Kidney epithelial cell (primary cell): ENCODE measurements at places on chromosomes 11 and 22.

DNA sequence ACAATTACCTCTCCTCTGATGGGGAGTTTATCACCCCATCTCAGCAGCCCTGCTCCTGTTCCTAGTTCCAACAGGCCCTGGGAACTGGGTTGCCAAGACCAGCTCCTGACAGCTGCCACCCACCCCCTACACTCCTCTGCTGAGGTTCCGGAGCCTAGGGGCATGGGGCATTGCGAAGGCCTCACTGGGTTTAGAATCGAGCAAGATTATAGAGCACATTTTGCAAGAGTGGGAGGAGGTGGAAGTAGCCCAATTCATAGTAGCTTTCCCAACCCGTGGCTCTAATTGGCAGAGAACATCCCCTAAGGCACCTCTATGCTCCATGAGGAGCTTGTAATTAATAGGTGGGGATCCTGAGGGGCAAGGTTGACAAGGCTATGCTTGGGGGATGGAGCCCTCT lies 23.0 kb downstream of the MYEOV start:
- no peak for DNase-seq

- no peak for DNase-seq
Measured at GRCh38 chr11:31408201-31408600, 38.5 kb downstream of the DNAJC24 start.

DNA sequence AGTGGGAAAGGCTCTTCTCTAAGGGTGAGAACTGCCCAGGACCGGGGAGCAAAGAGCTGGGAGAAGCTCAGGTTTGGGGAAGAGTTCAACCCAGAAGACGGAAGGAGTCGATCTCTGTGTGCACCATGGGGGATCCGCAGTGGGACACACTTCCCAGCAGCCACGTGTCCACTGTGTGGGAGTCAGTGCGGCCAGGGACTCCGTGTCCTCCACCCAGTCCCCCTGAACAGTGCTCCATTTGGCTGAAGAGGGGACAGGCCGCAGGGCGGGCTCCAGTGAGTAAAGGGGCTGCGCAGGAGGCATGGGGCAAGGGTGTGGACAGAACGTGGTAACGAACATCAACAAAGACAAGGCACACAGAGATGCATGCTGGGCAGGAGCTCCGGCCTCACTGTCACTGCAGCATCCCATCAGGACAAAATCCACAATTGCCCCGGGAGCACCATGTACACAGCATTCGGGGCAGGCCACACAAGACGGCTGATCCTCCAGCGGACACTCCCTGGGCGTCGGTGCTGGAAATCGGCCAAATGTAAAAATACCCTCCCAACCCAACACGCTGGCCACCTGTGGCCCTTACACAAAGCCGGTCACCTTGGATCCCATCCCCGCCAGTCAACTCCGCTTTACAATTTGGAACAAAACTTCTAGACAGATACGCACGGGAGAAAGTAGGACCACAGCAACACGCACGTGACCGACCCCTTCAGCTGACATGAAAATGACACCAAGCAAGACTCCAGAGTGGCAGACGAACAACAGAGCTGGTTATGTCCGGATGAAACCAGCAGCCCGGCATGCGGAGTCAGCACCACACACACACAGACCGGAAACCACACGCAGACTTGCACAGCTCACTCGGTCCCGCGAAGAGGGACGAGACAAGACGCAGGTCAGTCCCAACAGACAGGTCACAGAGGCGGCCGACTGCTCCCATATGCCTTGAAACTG lies 366.8 kb downstream of the SHANK2 start:
- DNase-seq: no peak

DNA sequence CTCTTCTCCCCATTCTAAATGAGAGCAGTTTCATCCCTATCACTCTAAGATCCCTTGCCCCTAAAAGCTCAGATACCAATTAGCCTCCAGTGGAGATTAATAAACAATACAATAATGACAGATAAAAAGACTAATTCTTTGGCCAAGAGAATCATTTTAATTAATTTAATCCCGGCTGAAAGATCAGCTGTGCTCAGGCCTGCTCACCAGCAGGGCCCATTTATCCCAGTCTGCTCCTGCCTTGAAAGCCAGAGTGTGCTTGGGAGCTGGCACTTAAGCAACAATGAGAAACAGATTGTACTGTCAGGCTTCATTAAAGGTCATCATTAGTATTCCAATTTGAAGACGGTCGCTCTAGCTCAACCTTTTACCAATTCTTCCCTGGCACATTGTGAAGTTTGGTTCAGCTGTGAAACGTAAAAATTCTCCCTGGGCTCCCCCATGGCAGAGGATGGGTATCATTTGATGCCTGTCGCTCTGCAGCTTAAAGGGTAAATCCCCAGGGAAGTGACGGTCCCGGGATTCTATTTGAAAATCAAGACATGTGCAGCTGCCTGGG lies 36.1 kb upstream of the HTATIP2 start:
- no peak for DNase-seq

DNA sequence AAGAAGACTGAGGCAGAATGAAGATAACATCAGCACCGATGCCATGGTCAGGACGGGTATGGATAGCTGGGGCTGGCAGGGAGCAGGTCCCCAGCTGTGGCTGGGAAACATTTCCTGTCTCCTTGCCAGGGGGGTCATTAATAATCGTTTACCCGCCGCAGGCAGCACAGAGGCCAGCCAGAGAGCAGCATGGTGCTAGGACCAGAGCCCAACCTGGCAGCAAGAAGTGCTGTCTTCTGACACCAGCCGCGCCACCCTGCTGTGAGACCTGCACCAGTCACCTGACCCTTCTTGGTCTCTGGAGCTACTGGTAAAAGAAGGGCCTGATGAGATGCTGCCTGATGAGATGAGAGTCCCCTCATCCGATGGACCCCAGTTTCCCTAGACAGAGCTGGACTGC lies 36.3 kb downstream of the PDE2A start:
- DNase-seq: no peak

DNA sequence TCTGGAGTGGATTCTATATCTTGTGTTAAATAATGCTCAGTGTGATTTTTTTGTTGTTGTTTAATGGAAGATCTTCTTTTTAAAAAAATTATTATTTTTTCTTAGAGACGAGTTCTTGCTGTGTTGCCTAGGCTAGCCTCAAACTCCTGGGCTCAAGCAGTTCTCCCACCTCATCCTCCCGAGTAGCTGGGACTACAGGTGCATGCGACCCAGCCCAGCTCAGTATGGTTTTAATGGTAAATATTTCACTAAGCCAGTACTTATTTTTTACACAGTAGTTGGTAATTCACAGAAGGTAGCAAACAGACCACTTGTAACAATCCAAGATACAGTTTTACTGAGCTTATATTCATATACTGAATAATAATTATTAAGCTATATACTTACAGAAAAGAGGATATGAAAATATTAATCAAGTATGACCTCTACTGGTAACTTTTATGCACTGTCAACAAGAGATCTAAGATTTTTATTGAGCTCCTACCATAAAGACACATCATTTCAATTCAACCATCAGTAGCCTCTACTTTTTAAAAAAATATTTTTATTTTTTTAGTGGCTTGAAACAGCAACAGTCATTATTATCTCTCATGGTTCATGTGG lies 6.1 kb upstream of the CD59 start:
- DNase-seq: no peak

DNA sequence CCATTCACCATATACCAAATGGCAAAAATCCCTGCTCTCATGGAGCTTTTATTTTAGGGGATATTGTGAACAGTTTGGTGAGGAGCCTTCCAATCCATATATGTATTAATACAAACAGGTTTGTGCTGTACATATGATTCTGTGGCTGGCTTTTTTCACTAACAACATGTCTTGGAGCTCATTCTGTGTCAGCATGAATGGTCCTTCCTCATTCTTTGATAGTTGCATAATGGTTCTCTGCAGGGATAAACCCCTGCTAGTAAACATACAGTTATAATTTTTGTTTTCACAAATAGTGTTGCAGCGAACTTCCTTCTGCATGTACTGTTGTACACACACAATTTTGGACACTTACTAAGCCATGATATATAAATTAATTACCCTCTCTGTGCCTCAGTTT lies 8.3 kb downstream of the PRR5L start:
- no peak for DNase-seq

DNA sequence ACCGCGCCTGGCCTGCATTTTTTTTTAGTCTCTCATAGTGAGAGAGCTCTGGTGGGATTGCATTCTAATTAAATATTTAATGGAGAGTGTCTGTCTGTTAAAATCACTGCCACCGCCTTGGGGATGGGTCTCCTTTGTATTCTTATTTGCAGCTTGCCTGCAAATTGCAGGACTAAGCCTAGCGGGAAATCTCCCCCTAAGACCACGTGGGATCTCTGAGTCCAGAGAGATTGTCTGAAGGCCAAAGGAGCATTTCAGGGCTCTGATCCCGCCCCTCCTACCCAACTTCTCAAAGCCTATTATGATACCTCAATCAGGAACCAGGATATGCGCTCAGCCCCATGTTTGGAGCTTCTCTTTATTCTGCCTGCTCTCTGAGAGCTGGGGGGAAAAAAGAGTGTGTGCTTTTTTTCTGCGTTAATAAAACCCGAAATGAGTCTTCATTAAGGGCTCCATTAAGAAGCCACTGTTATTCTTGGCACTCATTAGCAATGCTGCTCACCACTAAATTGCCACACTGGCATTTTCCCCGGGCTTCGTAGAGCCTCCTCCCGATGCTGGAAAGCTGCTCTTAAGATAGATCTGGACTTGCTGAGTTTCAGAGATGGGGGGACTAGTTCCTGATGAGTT lies 92.9 kb upstream of the THY1 start:
- DNase-seq: no peak

DNA sequence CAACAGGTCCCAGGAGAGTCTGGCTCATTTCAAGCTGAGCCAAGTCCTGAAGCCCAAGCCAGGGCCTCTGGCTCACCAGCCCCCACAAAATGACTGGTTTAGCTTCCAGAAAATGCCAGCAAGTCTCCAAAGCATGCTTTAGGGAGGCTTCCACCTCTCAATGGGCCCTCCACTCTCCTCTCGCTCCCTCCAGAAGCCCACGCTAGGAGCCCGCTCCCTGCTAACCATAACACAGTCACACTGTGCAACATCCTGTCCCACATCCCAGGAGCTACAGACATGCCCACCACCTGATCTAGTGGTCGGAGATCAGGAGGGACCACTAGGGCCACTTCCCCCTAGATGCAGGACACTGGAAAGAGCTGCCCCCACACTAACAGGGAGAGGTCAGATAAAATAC lies 6.9 kb downstream of the SULT4A1 start:
- DNase-seq: no peak

DNA sequence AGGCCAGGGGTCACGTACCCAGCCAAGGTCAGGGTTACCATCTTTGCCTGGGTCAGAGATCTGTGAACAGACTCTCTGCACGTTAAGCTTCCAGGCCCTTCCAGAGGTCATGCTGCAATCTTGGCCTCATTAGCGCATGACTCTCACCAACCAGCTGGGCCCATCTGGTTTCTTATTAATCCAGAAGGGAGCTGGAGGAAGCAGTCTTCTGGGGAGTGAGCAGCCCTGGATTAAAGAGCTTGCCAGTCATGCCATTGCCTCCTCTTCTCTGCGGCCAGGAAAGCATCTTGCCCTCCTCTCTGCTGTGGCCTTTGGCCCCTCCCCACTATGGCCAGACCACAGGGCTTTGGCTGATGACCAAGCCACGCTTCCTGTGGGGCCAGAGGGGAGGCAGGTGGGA lies 57.4 kb downstream of the CHST1 start:
- DNase-seq: peak; percentile 4

- DNase-seq: no peak
Measured at GRCh38 chr11:119496469-119496868, 73.5 kb upstream of the THY1 start.

DNA sequence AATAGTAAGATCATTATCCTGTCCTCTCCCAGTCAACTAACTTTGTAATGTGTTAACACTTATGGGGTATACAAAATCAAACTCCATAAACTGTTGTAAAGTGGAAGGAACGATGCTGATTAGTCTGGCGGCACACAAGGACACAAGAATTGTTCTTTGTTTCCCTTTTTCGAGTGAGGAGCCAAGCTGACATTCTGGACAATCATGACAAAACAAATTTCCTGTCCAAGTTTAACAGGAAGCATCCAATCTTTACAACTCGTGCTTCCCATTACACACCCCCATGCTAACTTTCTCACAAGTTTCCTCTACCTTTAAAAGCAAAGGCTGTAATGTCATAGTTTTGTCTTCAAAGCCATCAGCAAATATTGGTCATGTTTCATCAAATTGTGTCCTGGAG lies 20.4 kb upstream of the LDLRAD3 start:
- no peak for DNase-seq

DNA sequence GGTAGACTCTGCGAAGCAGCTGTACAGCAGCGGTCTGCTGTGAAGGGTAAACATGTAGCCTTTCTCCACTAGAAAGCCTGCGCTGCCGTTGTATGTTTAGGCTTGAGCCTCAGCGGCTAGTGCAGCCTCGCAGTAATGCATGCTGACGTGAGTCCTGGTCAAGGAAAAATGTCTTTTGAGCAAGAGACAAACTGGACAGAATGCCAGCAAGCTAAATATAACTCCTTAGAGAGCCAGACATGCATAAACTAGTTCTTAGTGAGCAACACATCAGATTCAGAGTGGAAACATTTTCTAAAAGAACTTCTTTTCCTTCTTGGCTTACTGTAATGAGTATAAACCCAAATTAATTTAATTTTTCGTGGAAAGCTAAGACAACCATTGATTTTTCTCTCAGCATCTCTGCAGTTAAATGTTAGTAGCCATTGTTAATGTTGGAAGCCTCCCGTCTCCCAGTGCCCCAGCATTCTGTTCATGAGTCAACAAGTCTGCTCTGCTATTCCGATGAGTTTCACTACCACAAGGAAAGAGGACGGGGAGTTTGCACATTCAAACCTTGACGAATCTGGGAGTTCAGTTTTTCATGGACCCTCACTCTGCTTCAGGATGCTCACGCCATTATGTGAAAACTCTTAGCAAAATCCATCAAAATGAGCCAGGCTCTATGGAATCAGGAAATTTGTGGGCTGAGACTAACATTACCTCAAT lies 51.4 kb downstream of the JAM3 start:
- no peak for DNase-seq

DNA sequence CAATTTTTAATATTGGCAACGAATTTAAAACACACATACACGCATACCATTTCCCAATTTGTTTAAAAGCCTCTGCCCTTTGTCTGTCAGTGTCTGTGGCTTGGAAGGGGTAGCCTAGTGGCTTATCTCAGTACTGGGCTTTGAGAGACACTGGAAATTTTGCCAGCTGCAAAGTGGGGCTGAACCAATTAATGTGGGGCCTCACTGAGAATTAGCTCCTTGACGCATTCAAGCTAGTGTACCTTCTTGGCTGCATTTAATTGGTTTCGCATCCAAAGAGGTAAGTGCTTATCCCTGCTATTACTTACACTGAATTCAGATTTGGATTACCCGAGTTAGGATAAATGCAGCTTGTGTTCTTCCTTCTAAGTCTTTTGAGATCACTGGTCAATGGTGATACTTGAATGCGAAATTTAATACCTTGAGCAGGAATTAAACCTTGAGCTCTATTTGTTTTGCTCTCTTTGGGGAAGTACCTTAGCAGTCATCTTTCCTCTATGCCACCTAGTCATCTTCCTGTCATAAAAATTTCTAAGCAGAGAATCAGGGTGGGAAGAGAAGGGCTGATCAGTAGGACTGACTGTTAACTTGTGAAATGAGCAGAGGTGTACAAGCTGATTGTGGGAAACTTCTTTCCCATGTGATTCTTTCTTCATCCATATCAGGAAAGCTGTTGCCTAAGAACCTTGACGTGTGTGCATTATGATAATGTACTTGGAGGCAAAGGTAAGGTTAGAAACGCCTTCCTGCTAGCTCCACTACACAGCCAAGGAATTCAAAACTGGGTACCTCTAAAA lies 187.7 kb upstream of the E2F8 start:
- no peak for DNase-seq

- DNase-seq: no peak
Measured at GRCh38 chr11:65404638-65405339, 17.8 kb upstream of the NEAT1 start.
